CD4-positive, alpha-beta T cell treated with Interleukin-1 beta for 1 hour (primary cell): ENCODE measurements at places on chromosomes 5 and 9.
A peak's percentile ranks its signal among the peaks of the same experiment; 100 is the strongest.

GRCh38 chr9:134870301-134870694, 10.3 kb upstream of the FCN2 start:
- DNase-seq = no peak

- DNase-seq = no peak
These were observed 165.5 kb downstream of the RORB start for GRCh38 chr9:74662674-74663073.

DNA sequence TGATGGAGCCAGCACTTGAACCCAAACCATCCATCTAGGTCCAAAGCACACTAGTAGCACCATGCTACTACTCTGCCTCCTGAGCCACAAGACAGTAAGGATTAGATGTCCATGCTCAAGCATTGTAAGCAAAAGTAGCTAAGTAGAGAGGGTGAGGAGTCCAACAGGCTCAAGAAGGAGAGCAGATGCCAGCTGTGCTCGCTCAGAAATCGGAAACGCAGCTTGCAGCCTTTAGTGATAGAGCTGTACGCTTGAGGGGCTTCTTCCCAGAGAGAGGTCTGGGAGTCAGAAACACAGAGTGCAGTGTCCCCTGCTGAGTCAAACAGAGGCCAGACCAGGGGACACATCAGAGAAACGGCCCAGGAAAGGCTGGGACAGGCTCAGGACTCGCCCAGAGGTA, 32.7 kb upstream of the GABRP start:
- no peak for DNase-seq

DNA sequence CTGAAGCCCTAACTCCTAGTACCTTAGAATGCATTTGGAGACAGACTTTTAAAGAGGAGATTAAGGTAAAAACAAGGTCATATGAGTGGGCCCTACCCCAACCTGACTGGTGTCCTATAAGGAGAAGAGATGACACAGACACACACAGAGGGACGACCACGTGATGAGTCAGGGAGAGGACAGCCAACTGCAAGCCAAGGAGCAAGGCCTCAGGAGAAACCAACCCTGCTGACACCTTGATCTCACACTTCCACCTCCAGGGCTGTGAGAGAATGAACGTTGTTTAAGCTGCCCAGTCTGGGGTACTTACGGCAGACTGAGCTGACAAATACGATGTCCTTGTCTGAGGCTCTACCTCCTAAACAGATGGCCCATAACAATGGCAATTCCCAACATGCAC, 93.6 kb downstream of the ROR2 start:
- DNase-seq = no peak

DNA sequence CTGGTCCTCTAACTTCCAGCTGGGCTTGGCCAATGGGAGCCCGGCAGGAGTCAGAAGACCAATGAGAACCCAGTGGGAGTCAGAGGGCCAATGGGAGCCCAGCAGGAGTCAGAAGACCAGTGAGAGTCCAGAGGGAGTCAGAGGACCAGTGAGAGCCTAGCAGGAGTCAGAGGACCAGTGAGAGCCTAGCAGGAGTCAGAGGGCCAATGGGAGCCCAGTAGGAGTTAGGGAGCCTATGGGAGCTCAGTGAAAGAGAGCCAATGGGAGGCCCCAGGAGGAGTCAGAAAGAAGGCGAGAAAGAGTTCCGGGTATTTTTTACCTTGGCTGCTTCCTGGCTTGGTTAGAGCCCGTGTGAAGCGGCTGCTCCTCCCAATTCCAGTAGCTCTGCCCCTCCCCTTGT, 191.0 kb downstream of the GABBR2 start:
- no peak for DNase-seq

- DNase-seq = no peak
These were observed 412.8 kb downstream of the TLE4 start for GRCh38 chr9:79984429-79985067.

- DNase-seq = no peak
These were observed 4.0 kb downstream of the SRP19 start for GRCh38 chr5:112865128-112865527.

GRCh38 chr5:150540615-150541396, 32.9 kb downstream of the NDST1 start:
- DNase-seq = no peak

DNA sequence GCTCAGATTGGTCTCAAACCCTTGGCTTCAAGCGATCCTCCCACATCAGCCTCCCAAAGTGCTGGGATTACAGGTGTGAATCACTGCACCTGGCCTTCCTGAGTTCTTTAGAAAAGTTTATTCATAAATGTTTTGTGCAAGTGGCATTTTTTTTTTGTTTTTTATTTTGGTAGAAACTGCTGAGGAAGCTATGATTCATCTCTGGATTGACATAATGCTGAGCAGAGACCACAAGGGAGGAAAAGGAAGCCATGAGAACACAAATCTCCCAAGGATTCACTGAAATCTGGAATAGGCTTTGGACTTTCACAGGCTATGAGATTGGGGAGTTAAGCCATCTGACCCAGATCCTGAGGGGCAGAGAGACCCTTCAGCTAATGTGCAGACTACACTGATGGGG, 3.4 kb upstream of the SLC46A2 start:
- no peak for DNase-seq

- DNase-seq = no peak
These were observed 39.6 kb downstream of the RXRA start for GRCh38 chr9:134365791-134366222.

- DNase-seq = peak; percentile 76
These were observed at the start of gene BASP1 for GRCh38 chr5:17217493-17218352. BASP1 (plus strand) TSS chr5:17217631; CDS start chr5:17275217, 57,586 bp downstream.

DNA sequence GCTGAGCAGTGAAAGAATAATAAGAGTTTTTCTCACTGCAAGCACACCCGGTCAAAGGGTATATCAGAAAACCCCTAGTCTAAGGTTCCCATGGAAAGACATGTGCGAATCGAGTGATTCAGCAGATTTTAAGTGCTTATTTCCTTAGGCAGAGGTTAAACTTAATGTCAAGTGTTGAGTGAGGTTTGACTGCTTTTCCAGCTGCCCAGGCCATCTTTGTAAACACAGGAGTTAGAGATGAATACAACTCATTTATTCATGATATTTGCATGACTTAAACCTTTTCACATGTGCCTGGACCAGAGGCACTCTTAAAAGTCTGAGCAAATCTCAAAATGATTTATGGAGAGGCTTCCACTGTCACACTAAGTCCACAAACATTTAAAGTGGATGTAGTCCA, 137.8 kb upstream of the RGMB start:
- no peak for DNase-seq

DNA sequence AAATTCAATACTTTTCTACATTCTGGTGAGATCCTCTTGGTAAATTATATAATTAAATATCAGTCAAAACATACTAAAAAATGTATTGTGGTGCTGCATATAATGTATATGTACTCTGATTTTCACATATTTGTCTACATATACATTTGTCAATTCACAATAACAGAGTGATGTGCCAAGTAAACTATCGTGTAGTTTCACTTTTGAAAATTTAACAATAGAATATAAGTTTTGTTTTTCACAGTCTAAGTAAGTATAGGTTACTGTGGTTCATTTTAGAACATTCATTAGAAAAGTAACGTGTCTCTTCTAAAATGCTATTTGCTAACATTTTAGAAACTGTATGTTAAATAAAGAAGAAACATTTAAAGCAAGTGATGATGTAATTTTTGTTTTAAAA, 73.6 kb downstream of the NR3C1 start:
- DNase-seq = no peak

GRCh38 chr5:174326372-174326771, 280.9 kb downstream of the NSG2 start:
- no peak for DNase-seq

DNA sequence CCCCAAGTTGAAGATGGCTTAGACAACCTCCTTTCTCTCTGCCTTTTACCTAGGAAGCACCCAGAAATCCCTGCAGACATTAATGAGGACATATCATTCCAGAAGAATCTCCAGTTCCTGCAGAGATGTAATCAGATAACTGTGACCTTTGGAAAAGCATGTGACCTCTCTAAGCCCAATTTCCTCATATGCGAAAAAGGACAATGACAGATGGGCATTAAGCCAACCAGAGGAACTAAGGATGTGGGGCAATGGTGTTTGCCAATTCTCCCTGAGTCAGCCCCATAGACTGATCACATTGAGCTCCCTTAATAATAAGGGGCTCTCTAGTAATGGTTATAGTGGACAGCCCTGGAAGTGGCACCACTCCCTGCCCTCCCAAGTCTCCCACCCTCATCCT, 10.1 kb upstream of the FOXI1 start:
- no peak for DNase-seq

DNA sequence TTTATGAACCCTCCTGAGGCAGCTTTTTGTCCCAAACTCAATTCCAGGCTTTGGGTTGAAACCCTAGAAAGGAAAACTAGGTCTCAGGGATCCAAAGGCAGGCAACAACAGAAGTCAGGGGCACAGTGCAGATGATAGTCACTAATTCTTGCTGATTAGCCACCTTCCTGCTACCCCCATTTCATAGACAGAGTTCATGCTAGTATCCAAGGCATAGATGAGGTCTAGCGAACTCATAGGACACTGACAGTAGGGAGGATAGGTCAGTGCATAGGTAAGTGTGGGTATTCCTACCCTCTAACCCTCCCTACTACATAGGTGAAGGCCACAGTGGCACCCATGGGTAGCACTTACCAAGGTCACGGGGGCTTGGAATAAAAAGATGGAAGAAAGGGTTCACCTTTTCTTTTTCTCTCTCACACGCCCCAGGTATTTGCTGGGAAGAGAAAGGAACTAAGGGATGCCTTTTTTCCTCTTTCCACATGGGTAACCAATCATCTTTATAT, 86.2 kb downstream of the SLC25A46 start:
- DNase-seq = no peak

DNA sequence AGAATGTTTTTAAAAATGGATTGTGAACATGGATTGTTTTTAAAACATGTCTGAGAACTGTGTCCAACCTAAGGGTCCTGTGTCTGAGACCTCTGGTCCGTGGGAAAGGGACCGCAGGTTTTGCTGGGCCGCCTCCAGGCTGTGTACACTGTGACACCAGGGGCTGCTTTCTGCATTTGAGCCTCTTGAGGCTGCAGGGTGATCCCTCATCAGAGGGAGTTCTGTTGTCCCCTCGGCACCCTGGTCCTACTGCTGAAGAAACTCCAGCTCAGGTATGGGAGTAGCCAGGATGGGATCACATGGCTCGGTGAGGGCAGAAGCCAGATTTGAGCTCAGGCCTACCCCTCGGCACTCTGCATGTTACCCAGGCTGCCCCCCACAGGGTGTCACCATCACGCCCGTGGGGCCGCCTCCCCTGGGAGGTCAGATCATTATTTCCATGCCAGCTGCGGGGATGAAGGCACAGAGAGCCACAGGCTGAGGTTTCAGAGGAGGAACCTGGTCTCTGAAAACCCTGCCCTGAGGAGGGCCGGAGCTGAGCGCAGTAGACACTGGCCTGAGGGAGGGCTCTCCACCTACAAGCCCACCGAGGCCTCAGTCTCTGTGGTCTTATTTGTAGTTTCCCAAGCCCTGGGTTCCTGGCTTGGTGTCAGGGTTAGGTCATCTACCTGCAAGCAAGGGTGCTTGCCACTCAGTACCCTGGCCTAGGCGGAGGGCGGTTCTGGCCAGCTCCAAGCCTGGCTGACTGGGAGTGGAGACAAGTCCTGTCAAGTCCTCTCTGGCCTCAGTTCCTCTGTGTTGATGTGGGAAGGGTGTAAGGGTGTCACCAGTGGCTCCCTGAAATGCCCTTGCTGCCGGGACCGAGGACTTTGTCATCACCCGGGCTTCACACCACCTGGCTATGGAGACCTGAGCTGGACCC, 2.8 kb downstream of the PRR7 start:
- no peak for DNase-seq
